ENCODE measurements at places on chromosomes 13 and 19. TPM values are rescaled to one million over a fixed set of nuclear protein-coding genes. Genes with fewer than 3 reads are reported as not detected.
A peak's percentile ranks its signal among the peaks of the same experiment; 100 is the strongest.

RAP2A gene
- polyA plus RNA-seq: 2.7 TPM

ZNF524 gene
- 25.1 TPM for polyA plus RNA-seq

ZNF490 gene
- polyA plus RNA-seq: 12.2 TPM

DOCK6 gene
- polyA plus RNA-seq: 0.56 TPM

PIK3R2 gene
- 1.3 TPM for polyA plus RNA-seq

ATP1A3 gene
- 0.29 TPM for polyA plus RNA-seq

CATSPERD gene
- polyA plus RNA-seq: not detected

SERPINE3 gene
- not detected for polyA plus RNA-seq

PEG3 gene
- polyA plus RNA-seq: not detected

GRCh38 chr13:114151565-114152284 is 19.3 kb upstream of the RASA3 start:
- H3K36me3 ChIP-seq: no peaks in the 10 kb centered on the region
- H3K27ac ChIP-seq: no peak overlapping the region
- H3K4me1 ChIP-seq: peaks cover 43% of the 10 kb centered on the region
- H3K4me3 ChIP-seq: no peak overlapping the region
- DNase-seq: no peak

GRCh38 chr19:46691104-46691503 is 25.8 kb downstream of the PRKD2 start:
- no peaks in the 10 kb centered on the region for H3K27me3 ChIP-seq
- no peak overlapping the region for H3K27ac ChIP-seq
- peaks cover 22% of the 10 kb centered on the region for H3K36me3 ChIP-seq
- DNase-seq: no peak
- no peak overlapping the region for H3K4me3 ChIP-seq

DNA sequence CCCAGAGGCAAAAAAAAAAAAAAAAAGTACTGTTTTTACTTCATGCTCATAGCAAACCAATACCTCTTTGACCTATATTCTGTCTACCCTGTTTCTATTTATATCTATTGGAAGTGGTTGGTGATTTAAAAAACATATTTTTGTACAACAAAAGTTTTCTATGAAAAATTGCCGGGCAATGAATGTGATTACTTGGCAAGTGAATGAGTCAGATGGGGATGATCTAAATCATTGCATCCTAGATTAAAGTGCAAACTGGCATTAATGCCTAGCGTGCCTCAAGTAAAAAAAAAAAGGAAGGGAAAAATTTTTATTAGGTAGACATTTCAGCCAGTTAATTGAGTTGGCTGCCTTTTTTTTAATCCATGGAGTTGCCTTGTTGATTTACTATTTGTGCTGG is 500.6 kb downstream of the KCTD12 start:
- no peaks in the 10 kb centered on the region for H3K27me3 ChIP-seq
- no peaks in the 10 kb centered on the region for H3K36me3 ChIP-seq
- H3K27ac ChIP-seq: no peak overlapping the region
- no peak for DNase-seq
- H3K4me1 ChIP-seq: no peaks in the 10 kb centered on the region
- H3K4me3 ChIP-seq: no peak overlapping the region

DNA sequence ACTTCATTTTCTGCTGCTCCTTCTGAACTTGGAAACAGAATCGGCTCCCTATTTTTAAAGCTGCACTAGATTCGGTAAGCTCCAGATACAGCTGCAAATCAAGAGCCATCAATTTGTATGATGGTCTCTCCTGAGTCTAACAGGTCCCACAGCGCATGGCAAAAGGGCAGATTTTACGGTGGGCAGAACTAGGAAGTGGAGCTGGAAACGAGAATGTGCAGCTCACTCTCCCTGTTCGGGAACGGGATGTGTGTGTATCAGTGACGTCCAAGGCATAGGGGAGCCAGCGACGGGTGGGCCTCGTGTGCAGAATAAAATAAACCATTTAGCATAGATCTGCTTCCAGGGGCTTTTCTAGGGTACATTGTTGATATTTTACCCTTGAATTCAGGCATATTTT is 74.2 kb downstream of the COL4A1 start:
- H3K4me1 ChIP-seq: no peaks in the 10 kb centered on the region
- DNase-seq: no peak
- peaks cover 19% of the 10 kb centered on the region for H3K27me3 ChIP-seq

DNA sequence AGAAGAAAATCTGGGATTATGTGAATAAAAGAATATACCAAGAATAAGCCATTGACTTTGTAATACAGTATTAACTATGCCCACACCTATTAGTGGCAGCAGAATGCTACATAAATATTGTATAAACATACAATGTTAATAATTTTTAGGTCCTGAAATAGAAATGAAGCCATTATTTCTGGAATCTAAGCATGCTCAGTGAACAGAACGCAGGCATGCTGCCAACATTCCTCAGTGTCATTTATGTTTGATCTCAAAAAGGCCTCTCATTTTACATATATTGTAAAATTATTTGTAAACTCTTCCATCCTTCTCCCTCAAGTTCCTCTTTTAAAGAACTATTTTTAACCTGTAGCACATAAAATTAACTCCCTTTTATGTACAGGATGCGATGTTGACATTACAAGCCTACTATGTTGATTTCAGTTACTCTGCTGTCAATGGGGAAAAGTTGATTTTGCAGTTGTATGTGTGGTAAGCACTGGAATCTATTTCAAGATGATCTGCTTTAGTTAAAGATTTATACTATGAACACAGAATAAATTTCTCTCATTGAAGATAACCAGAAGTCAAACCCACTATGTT is 118.8 kb downstream of the VWA8 start:
- no peaks in the 10 kb centered on the region for H3K36me3 ChIP-seq
- no peaks in the 10 kb centered on the region for H3K27me3 ChIP-seq
- DNase-seq: no peak
- no peak overlapping the region for H3K4me3 ChIP-seq
- peaks cover 21% of the 10 kb centered on the region for H3K4me1 ChIP-seq

GRCh38 chr19:47086280-47086679 is 27.3 kb downstream of the ZC3H4 start:
- no peak for DNase-seq
- no peak overlapping the region for H3K4me3 ChIP-seq
- H3K27me3 ChIP-seq: no peaks in the 10 kb centered on the region
- peaks cover 4% of the 10 kb centered on the region for H3K36me3 ChIP-seq
- no peak overlapping the region for H3K27ac ChIP-seq

DNA sequence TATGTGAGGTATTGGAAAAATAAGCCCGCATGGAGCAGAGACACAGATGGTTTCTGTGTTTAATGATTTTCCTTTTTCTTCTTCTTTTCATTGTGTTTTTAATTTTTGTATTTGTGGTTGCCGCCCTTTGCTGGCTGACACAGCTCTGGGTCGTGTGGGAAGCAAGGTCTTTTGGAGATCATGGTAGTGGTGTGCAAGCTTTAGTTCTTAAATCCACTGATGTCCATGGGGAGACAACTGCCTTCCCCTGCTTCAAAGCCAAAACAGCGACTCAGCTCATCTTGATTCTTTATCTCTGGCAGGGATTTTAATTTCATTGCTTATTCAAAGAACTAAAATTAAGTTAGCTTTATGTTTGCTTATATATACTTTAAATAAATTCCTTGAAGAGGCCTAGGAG is 711.3 kb upstream of the SGCG start:
- no peak for DNase-seq
- H3K4me1 ChIP-seq: no peaks in the 10 kb centered on the region
- no peak overlapping the region for H3K4me3 ChIP-seq
- no peak overlapping the region for H3K27ac ChIP-seq
- H3K36me3 ChIP-seq: no peaks in the 10 kb centered on the region

- no peaks in the 10 kb centered on the region for H3K36me3 ChIP-seq
- DNase-seq: no peak
- no peak overlapping the region for H3K4me3 ChIP-seq
- H3K27ac ChIP-seq: no peak overlapping the region
- H3K4me1 ChIP-seq: no peaks in the 10 kb centered on the region
- H3K27me3 ChIP-seq: peaks cover 8% of the 10 kb centered on the region
Measured at GRCh38 chr19:55526216-55527196, 10.4 kb downstream of the SBK2 start.

GRCh38 chr19:19171821-19172532 is 1.9 kb upstream of the MEF2B start:
- H3K36me3 ChIP-seq: no peaks in the 10 kb centered on the region
- H3K27ac ChIP-seq: no peak overlapping the region
- H3K4me3 ChIP-seq: no peak overlapping the region
- no peak for DNase-seq

DNA sequence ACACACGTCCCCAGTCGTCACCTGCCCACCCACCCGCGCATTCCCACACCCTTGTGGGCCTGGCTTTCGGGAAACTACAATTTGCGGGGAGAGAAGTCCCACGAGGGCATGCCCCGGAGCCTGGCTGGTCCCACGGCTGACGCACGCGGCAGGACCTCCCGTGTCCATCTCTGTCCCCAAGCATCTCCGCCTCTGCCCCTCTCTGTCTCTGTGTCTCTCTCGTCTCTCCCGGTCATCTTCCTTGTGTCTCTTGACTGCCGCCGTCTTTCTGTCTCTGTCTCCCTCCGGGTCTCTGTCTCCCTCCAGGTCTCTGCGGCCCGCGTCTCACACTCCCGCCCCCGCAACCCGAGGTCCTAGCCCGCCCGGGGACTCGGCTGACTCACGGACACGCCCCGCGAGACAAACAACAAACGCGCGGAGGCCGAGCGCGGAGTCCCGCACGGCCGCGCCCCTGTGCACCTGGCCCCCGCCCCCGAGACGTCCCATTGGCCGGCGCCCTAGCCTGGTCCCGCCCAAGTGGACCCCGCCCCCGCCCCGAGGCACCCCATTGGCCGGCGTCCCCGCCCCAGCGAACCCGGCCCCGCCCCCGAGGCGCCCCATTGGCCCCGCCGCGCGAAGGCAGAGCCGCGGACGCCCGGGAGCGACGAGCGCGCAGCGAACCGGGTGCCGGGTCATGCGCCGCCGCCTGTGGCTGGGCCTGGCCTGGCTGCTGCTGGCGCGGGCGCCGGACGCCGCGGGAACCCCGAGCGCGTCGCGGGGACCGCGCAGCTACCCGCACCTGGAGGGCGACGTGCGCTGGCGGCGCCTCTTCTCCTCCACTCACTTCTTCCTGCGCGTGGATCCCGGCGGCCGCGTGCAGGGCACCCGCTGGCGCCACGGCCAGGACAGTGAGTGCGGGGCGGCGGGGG is at the start of gene FGF22:
FGF22 (plus strand) TSS at position 627 of the 908 bp plus-strand sequence; CDS start at position 674, 47 bp downstream.
- DNase-seq: peak; percentile 81
- H3K4me1 ChIP-seq: peaks cover 10% of the 10 kb centered on the region
- H3K36me3 ChIP-seq: no peaks in the 10 kb centered on the region
- H3K27me3 ChIP-seq: no peaks in the 10 kb centered on the region

DNA sequence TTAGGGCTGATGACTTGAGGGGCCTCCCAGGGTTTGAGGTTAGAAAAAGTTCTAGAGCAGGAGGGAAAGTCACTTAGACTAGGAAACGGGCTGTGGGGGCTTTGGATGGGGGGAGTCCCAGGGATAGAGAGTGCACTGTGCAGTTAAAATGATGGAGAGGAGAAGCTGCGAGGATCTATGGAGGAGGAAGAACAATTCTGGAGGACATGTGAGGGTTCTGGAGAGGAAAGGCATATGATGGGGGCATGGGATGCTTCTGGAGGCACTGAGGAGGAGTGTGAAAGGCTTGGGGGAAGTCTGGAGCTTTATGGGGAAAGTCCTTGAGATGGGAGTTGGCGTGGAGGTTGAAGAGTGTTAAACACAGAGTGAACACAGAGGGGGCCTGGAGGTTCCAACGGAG is 2.2 kb downstream of the KCNC3 start:
- peaks cover 25% of the 10 kb centered on the region for H3K36me3 ChIP-seq
- H3K4me3 ChIP-seq: peak overlapping the region; percentile 35
- H3K27me3 ChIP-seq: peaks cover 13% of the 10 kb centered on the region
- peaks cover 55% of the 10 kb centered on the region for H3K4me1 ChIP-seq

DNA sequence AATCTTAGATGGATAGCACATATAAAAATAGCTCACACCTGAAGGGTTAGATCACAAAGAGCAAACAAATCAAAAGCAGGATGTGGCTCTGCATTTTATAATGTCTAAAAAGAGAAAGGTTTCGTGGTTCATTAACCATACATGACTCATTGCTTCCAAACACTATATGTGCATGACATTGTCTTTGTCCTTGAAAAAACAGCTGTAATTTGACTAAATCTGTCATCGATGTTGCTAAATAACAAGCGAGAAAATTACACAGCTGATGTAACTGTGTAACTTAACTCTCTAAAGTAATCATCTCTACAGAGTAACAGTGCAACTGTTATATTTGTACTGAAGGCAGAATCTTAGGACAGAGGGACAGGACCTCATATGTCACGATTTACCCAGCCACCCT is 383.1 kb upstream of the GPC6 start:
- no peak overlapping the region for H3K27ac ChIP-seq
- no peaks in the 10 kb centered on the region for H3K36me3 ChIP-seq
- no peaks in the 10 kb centered on the region for H3K27me3 ChIP-seq

DNA sequence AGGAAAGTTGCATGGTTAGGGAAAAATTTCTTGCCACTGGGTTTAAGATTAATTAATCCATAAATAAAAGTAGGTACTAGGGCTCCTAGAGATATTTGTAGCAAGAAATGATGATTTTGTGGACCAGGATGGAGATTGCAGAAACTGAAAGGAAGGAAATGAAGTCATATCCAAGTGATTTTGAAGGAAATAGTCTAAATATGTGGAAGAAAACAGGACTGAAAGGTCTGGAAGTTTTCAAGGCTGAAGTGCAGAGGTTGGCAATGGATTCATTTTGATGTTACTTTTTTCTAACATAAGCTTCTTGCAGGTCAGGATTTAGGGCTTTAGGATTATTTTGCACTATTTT is 52.8 kb downstream of the SOX21 start:
- no peaks in the 10 kb centered on the region for H3K36me3 ChIP-seq
- H3K27ac ChIP-seq: no peak overlapping the region
- H3K27me3 ChIP-seq: peaks cover 42% of the 10 kb centered on the region
- DNase-seq: no peak
- no peak overlapping the region for H3K4me3 ChIP-seq

GRCh38 chr13:98208606-98209005 is 31.5 kb upstream of the RNF113B start:
- H3K4me3 ChIP-seq: no peak overlapping the region
- H3K27ac ChIP-seq: no peak overlapping the region
- no peaks in the 10 kb centered on the region for H3K4me1 ChIP-seq
- DNase-seq: no peak
- no peaks in the 10 kb centered on the region for H3K36me3 ChIP-seq

DNA sequence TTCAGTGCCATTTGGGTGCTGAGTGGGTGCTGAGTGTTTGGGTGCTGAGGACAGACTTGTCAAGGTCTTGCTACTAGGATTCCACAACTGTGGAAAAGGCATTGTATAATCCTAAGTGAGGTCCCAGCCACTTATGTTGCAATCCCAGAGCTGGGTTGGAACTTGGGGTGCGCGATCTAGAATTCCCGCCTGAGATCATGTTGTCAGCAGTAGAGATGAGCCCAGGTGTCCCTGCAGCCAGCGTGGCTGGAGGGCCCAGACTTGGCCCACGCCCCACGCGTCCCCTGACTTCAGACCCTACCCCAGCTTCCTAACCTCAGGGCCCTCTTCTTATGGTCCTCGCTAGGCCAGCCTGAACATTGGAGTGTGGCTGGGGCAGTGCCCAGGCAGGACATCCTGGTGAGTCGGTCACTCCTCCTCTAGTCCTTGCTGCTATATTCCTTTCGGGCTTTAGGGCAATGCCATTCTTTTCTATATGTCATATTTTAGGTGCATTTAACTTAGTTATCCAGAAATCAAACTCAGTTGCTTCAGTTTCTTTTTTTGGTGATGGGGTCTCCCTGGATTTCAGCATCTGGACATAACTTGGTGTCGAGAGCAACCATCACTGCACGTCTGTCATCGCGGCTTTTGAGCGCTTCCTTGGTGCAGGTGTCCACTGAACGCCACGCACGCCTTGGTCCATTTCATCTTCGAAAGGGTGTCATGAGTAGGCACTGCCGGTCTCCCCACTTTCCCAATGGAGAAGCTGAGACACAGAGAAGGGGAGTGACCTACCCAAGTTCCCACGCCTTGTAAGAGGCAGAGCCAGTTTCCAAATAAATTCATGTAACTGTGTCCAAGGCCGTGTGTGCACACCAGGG is 46.4 kb upstream of the F7 start:
- H3K27me3 ChIP-seq: no peaks in the 10 kb centered on the region
- H3K27ac ChIP-seq: no peak overlapping the region
- no peak for DNase-seq
- no peaks in the 10 kb centered on the region for H3K4me1 ChIP-seq
